ENCODE measurements at places on chromosomes 1 and 21. TPM values are rescaled to one million over a fixed set of nuclear protein-coding genes. Genes with fewer than 3 reads are reported as not detected.

The SESN2 gene
- 12.6 TPM for total RNA-seq

The NOS1AP gene
- total RNA-seq: not detected

The CFAP57 gene
- total RNA-seq: 0.16 TPM

The EPHA10 gene
- total RNA-seq: under 0.01 TPM

The TTF2 gene
- total RNA-seq: 5.2 TPM

The VHLL gene
- total RNA-seq: not detected

The PHLDA3 gene
- total RNA-seq: 177 TPM

The DISC1 gene
- 5.0 TPM for total RNA-seq

The MARCKSL1 gene
- 19.0 TPM for total RNA-seq

The SPRR2A gene
- total RNA-seq: not detected

The PROK1 gene
- total RNA-seq: not detected

The OLFML2B gene
- 5.5 TPM for total RNA-seq

The ATAD3C gene
- total RNA-seq: not detected

The IVL gene
- total RNA-seq: not detected

The C1orf94 gene
- not detected for total RNA-seq

The RAB13 gene
- total RNA-seq: 146 TPM

The ARHGEF16 gene
- 0.09 TPM for total RNA-seq

The ANKRD35 gene
- total RNA-seq: 2.9 TPM

The HSD3B2 gene
- not detected for total RNA-seq

The MEX3A gene
- total RNA-seq: 1.2 TPM

The DISP1 gene
- 6.2 TPM for total RNA-seq

The CASQ1 gene
- total RNA-seq: not detected

The RNU1-2 gene
- 10,807 TPM for total RNA-seq

The SPATA45 gene
- not detected for total RNA-seq

The MSTO1 gene
- total RNA-seq: 28.3 TPM

The FNDC5 gene
- total RNA-seq: 4.6 TPM

The C1orf185 gene
- not detected for total RNA-seq

The ICOSLG gene
- 0.16 TPM for total RNA-seq

The BARHL2 gene
- total RNA-seq: not detected

The GLIS1 gene
- 0.47 TPM for total RNA-seq

The OSCP1 gene
- 12.0 TPM for total RNA-seq

The GBP2 gene
- total RNA-seq: 87.7 TPM

The PLA2G2C gene
- total RNA-seq: not detected

The RAB42 gene
- 3.6 TPM for total RNA-seq

The AIM2 gene
- total RNA-seq: not detected

The DIRAS3 gene
- total RNA-seq: 5.2 TPM

The SH2D5 gene
- 1.3 TPM for total RNA-seq

The IL20 gene
- not detected for total RNA-seq

The PDE9A gene
- not detected for total RNA-seq

The SFN gene
- total RNA-seq: 1.8 TPM

The IL22RA1 gene
- total RNA-seq: not detected
